Cortex of kidney (tissue), 1 donor: ENCODE measurements at places on chromosomes 4 and X.

DNA sequence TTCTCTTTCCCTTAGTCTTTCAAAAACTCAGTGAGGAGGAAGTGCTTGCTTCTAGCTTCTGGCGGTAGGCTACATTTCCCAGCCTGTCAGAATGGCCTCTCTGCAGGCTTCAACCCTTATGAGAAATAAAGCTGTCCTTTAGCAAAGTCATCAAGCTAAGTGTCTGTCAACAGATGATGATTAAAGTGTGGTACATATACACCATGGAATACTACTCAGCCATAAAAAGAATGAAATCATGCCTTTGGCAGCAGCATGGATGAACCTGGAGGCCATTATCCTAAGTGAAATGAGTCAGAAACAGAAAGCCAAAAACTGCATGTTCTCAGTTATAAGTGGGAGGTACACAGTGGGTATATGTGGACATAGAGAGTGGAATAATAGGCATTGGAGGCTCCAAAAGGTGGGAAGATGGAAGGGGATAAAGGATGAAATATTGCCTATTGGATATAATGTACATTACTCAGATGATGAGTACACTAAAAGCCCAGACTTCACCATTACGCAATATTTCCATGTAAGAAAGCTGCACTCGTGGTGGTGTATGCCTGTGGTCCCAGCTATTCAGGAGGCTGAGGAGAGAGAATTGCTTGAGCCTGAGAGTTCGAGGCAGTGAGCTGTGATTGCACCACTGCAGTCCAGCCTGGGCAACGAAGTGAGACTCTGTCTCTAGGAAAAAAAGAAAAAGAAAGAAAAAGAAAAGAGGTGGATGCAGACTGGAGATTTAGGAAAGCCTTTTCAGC, 7.9 kb downstream of the TRIM2 start:
- DNase-seq = no peak

- no peak for DNase-seq
These were observed 531 bp upstream of the GPRIN3 start for GRCh38 chr4:89308161-89308500.

GRCh38 chr4:160846121-160846520, 1317.7 kb downstream of the FSTL5 start:
- DNase-seq = no peak

DNA sequence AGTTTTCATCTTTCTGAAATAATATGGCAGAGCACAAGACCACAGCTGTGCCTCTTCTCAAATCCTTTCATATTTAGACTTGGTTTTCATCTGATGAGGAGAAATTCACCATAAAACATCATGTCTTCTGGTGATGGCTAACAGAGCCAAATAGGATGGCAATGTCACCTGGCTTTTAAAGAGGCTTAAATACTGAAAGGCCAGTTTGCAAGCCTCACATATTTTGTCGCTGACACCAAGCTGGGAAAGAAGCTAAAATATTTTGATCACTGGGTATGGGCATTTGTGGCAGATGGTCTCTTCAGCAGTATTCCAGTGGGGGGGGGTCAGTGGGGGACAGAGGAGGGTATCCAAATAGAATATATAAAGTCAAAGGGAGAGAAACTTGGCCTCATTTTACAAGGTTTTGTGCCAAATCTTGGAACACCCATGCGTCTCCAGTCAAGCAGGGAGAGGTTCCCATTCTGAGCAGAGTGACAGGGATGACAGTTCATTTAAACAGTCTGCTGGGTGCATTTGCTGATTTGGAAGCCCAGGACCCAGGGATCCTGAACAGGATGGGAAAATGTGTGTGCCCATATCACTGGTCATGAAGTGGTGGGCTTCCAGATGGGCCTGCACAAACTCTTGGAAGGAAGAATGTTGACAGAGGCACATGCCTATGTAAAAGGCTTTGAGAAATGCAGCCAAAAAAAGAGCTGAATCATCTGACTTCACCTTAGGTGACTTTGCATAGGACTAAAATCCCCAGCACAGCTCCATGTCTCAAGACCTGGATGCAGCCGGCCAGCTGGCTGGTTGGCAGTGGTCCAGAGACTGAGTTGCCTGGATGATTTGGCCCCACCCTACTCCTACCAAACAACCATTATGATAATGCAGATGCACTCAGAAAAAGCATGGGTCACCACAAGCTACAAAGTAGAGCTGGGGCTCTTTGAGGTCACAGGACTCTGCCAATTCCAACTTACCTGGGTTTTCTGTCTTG, 484.4 kb upstream of the NR3C2 start:
- DNase-seq = no peak

- DNase-seq = no peak
These were observed 72.3 kb upstream of the ZNF518B start for GRCh38 chr4:10529291-10530136.

- no peak for DNase-seq
These were observed 16.5 kb downstream of the ZFX start for GRCh38 chrX:24166078-24166477.

GRCh38 chrX:149898554-149898953, 17.6 kb downstream of the MAGEA8 start:
- DNase-seq = no peak

GRCh38 chr4:31573554-31573953, 853.4 kb downstream of the PCDH7 start:
- no peak for DNase-seq

- DNase-seq = no peak
These were observed 4.4 kb downstream of the ADRA2C start for GRCh38 chr4:3770323-3771163.

DNA sequence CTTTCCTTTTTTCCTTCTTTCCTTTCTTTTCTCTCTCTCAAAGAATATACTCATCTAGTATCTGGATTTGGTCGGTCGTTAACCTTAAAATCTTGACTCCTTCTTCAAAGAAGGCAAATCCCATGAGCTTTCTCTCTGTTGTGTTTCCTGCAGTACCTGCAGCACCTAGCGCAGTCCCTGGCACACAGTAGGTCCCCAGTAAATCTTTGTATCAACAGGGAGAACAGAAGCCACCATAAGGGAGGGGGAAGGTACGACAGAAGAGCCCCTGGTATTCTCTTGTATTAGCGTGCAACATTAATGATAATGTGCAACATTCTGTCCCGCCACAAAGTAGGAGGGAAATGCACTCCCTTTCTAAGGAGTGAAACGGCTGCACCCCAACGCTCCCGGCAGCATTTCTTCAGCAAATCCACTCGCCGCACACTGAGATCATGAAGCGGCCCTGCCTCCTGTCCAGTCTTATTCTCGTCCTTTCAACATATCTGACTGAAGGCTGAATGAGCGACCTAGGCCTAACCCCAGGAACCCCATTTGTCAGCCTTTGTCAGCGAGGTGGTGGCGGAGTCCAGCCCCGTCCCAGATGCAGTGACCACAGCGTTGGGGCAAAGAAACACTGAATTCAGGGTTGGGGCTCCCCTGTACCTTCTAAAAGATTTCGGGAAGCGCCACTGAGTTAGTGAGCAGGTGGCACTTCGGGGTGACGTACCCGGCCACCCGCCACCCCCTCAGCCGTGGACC, 133.7 kb downstream of the AMELX start:
- no peak for DNase-seq

GRCh38 chrX:133513123-133513522, 97.8 kb upstream of the GPC4 start:
- DNase-seq = no peak

- no peak for DNase-seq
These were observed 230.5 kb downstream of the IDS start for GRCh38 chrX:149274516-149275105.

GRCh38 chrX:39440799-39441284, 639.6 kb downstream of the MID1IP1 start:
- DNase-seq = no peak

DNA sequence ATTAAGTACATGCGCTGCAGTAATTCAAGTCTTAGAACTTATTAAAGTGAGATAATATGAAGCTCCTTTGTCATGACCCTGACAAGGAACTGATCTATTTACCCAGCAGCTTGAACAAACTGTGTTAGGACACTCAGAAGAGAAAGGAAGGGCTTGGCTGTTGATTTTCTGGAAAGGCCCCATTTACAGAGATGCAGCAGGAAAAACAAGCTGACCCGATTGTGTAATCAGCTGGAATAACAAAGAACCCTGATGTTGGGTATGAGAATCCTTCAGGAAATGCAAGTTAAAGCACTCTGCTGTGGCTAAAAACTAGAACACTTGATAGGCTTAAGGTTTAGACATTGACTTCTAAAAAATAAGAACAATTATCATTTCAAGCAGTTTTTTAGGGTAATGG, 64.8 kb downstream of the TBC1D9 start:
- DNase-seq = no peak

DNA sequence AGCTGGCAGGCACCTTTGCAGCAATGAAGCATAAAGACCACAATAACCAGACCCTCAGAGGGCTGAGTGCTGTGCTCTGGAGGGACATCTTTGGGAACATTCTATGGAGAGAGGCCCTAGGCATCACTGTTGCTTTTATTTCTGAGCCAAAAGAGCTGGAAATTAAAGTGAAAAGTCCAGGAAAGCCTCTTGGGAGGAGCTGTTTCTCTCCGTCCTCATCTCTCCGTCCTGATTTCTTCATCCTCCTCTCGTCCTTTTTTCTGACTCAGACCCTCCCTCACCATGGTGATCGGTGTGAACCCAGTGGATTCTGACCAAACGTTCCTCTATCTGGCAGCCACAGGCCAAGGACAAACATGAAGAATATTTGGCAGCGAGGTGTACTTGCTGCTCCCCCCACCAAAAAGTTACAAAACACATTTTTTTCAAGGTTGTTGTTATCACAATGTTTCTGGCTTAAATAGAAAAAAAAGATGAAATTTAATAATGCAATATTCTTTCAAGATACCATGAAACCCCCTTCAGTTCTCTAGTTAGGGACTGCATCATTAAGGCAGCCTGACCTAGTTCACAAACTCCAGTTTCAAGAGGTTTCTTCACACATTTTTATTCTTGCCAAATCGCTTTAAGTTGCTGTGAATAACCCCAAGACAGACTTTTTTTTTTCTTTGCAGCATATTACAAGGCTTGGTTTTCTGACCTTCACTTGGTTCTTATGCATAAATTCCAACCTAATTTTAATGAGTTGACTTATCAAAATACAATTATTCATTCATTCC, 80.2 kb downstream of the SCD5 start:
- DNase-seq = no peak

GRCh38 chrX:5100004-5100403, 1128.7 kb downstream of the NLGN4X start:
- no peak for DNase-seq

GRCh38 chrX:54087661-54088060, 43.4 kb upstream of the PHF8 start:
- DNase-seq = no peak

- DNase-seq = no peak
These were observed 399.3 kb downstream of the GPM6A start for GRCh38 chr4:175412746-175413145.

DNA sequence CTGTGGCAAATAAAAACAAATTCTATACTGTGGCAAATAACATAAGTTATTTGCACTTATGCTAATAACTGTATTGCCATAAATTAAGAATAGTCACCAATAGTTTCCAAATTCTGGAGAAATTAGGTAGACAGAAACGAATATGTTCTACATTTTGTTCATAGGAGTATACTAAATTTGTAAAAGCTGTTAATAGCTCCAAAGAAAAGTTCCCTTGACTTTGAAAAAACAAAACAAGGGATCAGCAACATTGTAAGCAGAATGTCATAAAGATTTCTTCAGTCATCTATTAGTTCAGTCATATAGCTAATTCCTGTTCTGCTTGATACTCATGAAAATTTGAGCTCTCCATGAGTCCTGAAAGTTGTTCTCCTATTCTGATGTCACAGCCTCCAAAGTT, 1472.8 kb downstream of the C4orf33 start:
- DNase-seq = no peak
